ENCODE measurements at places on chromosomes 3 and 15.

- no peak for DNase-seq
These were observed 11.0 kb upstream of the GMPPB start for GRCh38 chr3:49734752-49735151.

GRCh38 chr15:31870328-31871165 lies 159.8 kb upstream of the CHRNA7 start:
- DNase-seq = peak; percentile 88

DNA sequence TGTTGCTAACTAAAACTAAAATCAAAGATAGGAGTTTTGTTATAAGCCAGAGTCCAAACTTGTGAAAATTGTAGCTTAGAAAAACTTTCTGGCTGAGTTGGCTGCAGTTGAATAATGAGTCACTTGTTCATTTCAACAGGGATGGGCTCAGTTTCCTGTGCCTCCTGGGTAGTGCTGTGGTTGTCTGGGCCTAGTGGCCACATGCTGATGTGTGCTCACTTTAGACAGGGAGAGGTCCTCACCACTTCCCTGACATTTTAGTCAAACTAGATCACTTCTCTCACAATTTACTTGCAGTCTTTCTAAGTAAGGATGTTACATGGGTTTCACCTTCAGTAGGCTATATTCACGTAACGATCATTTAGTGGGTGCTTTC lies 6.3 kb upstream of the UBE2Q2 start:
- no peak for DNase-seq

DNA sequence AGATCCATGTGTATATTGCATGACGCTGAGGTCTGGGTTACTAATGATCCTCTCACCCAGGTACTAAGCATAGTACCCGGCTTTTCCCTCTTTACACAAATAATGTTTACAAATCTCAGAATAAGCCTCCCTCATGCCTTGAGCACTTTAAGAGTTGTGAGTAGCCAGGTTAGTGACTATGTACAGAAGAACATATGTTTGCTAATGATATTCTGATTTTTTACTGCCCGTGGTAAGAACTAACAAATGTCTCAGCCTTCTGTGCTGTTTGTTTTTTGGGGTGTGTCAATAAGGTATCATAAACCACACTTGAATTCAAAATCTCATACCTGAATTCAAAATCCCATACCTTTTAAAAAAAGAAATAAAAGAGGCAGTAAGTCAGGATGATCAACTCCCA lies 59.5 kb downstream of the ABCC5 start:
- no peak for DNase-seq

- DNase-seq = no peak
These were observed 667.9 kb upstream of the SGO1 start for GRCh38 chr3:20853890-20854289.

DNA sequence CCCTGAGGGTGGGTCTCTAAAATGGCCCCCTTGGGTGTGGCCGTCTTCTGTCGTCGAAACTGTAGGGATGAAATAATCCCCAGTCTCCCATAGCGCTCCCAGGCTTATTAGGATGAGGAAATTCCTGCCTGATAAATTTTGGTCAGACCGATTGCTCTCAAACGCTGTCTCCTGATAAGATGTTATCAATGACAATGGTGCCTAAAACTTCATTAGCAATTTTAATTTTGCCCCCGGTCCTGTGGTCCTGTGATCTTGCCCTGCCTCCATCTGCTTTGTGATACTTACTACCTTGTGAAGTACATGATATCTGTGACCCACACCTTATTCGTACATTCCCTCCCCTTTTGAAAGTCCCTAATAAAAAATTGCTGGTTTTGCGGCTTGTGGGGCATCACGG lies 5.1 kb upstream of the RAB7A start:
- DNase-seq = no peak
